ENCODE measurements at places on chromosomes 1 and 21.

DNA sequence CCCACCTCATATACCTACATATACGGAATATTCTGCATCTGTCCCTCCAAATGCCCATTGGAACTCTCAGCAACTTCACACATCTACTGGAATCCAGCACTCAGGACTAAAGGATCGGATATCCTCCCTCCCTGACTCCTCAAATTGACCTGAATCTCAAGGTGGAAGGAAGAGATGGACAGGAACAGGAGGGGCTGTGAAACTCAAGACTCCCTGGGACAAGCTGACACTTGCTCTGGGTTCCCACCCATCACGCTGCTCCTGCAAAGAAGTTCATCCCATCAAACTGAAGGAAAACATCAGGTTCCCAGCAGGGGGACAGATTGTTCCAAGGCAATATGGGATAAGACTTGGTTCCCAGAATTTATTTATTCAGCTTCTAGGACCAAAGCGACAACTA is 30.3 kb upstream of the TIAM1 start:
- DNase-seq: no peak

DNA sequence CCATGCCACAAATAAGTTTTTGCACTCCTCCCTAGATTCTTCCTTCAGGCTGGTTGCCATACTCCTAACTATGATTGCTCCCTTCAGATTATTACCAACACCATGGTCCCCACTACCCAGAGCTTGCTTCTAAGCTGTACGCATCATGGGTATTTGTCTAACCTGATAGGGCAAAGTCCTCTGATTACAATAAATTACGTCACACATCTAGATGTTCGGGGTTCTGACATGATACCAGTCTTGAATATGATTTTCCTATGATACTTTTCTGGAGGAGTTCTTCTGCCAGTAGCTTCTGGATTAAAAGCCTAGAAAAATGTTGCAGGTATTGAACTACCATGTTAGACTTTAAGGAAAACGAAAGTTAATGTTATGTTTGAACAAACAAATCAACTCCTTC is 67.2 kb downstream of the NUF2 start:
- DNase-seq: no peak

- no peak for DNase-seq
These were observed 12.9 kb upstream of the RNU1-4 start for GRCh38 chr1:16727190-16728111.

DNA sequence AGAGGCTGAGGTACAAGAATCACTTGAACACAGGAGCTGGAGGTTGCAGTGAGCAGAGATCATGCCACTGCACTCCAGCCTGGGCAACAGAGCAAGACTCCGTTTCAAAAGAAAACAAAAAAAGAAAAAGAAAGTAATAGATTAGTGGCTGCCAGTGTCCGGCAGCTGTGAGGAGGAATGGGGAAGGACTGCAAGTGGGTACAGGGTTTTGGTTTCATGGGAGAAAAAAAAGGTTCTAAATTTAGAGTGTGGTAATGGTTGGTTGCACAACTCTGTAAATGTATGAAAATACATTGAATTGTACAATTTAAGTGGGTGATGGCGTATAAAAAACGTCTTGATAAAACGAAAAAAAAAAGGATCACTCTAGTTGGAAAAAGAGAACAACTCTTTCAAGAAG is 6.7 kb downstream of the TAF1A start:
- DNase-seq: no peak

GRCh38 chr1:28456078-28456477 is 49.8 kb upstream of the RCC1 start:
- DNase-seq: no peak

DNA sequence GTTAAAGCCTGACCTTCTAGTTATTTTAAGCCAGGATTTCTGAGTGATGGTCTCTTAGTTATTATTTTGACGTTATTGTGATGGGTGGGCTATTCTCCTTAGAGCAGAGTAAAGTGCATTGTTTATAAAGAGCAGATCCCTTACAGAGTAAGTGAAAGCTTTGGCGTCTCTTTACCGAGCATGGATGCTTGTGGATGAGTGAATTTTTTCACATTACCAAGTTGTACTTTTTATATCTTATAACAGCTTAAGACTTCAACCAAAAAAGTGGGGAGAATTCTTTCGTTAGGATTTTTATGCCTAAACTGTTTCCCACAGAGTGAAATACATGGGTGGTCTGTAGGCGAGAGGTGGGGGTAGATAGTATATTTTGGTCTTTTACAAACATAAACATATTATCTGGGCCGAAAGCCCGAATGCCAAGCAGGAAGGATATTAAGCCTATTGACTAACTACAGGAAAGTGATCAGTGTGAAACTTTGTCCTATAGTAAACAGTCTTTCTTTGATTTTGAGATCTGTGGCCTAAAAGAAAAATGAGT is 279.1 kb upstream of the C1orf105 start:
- DNase-seq: no peak

DNA sequence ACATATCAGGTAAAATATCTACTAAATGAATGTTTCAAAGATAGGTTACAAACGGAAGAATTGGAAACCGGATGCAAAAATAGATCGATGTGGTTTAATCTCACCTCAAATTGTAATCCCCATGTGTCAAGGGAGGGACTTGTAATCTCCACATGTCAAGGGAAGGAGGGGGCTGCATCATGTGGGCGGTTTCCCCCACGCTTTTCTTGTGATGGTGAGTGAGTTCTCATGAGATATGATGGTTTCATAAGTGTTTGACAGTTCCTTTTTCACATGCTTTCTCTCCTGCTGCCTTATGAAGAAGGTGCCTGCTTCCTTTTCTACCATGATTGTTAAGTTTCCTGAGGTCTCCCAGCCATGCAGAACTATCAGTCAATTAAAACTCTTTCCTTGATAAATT is 408.7 kb upstream of the TMPRSS15 start:
- no peak for DNase-seq
